Tongue (tissue), 3 donors: ENCODE measurements at places on chromosomes 16 and 17. TPM values are rescaled to one million over a fixed set of nuclear protein-coding genes. Genes with fewer than 3 reads are reported as not detected.

- DNase-seq = no peak
Observed at GRCh38 chr17:82235775-82236141, 6.9 kb downstream of the SLC16A3 start.

GRCh38 chr16:48047241-48047640 lies 108.6 kb downstream of the ABCC12 start:
- no peak for DNase-seq

GRCh38 chr17:57121308-57122042 lies 36.4 kb downstream of the AKAP1 start:
- peak; percentile 64 for DNase-seq

DNA sequence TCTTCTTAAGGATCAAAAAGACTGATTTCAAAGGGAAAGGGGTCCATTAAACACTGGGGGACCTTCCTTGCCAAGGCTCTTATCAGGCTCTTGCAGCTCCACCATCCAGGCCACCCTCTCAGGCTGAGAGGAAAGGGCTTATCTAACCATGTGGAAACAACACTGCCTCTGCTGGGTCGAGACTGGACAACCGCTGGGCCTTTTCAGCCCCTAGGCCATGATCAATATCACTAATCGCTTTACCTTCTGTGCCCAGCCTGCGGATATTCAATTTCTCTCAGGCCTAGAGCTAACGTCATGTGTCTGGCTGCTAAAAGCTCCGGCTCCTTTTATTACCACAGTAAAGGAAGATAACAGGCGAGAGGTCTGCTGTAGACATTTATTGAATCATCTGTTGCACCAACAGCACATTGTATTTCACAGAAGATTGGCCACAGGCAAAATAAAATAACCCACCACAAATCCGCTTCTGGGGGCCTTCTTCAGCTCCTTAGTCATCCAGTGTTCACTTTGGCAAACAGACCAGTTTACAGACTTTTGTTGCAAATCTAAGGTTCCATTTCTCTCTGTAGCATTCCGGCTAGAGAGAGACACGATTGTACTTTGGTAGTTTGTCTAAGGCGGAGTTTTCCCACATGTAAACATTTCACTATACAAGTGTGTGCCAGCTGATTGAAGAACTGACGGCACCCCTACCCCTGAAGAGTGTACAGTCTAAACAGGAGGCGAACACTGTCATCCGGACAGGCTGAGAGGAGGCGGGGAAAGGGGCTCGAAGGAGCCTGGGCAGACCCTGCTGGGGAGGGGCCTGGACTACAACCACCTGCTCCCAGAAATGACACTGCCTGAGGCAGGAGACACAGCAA lies 13.9 kb downstream of the CYB561 start:
- DNase-seq = peak; percentile 27

DNA sequence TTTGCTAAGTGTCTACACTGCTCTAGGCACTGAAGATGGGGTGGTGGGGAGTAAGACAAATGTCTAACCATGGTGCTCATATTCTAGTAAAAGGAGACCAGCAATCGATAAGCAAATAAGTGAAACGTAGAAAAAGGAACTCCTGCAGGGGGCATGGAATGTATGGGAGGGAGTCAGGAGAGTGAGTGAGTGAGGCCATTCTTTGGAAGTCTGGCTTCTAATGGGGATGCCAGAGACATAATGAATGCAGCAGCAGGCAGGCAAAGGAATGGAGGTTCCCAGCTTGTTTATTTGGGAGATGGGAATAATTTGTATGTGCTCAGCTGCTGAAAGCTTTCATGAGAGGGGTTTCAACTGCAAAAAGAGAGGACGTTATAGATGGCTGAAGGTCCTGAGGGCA lies 216.4 kb upstream of the DYNLRB2 start:
- no peak for DNase-seq

GRCh38 chr16:68190736-68191510 lies 45.0 kb downstream of the ESRP2 start:
- no peak for DNase-seq

DNA sequence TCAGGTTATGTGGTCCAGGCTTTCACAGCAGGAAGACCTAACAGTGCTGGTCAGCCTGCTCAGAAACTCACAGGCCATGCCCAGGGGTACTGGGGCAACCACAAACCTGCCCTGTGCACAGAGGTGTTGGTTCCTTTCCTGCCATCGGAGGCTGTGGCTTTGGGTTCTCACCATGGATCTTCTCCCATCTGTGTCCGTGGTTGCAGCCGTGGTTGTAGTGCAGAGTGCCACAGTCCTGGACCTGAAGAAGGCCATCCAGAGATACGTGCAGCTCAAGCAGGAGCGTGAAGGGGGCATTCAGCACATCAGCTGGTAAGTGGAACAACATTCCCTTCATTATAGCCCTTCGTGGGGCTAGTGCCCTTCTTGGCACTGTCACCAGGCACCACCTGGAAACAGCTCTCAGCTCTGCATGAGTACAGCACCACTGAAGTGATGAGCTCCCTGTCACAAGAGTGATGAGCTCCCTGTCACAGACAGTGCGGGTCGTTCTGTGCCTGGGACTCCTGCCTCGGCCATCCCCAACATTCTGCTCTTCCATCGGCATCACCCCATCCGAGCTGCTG lies 2.0 kb downstream of the SNRNP25 start:
- DNase-seq = no peak

DNA sequence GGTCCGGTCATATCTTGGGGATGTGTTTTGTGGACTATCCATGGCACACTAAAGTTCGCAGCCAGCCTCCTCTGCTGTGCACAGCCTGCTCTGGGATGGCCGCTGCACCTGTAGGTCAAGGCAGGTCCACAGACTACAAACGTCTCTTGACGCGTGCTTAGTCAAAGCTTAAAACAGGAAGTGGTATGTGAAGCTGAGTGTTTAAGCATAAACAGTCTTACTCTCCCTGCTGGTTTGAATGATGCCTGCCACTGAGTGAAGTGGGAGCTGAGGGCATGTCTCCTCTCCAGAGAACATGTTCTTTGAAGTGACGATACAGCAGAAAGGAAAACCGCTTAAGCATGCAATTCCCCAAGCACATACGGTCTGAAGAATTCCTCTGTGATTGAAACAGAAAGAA lies 365.6 kb downstream of the SLC39A11 start:
- DNase-seq = no peak

- DNase-seq = no peak
Observed at GRCh38 chr16:8084302-8084701, 506.0 kb downstream of the TMEM114 start.

GRCh38 chr17:57662041-57662440 lies 83.1 kb downstream of the CCDC182 start:
- DNase-seq = peak; percentile 78

DNA sequence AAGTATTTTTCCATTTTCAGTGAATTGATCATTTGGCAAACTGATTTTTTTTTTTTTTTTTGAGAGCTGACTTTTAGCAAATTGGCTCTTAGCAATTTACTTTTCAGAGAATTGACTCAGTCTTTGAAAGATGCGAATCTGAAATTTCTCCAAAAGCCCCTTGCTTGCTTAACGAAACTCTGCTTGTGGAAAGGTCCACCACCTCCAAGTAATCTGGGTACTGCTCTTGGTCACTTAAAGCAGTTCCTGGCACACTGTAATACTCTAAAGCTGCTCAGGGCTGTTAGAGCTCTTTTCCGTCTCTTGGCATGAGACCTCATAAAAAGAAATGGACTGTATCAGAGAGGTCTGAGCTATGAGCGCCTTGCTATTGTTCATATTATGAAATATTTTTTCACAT lies 2.9 kb downstream of the GSDMB start:
- no peak for DNase-seq

DNA sequence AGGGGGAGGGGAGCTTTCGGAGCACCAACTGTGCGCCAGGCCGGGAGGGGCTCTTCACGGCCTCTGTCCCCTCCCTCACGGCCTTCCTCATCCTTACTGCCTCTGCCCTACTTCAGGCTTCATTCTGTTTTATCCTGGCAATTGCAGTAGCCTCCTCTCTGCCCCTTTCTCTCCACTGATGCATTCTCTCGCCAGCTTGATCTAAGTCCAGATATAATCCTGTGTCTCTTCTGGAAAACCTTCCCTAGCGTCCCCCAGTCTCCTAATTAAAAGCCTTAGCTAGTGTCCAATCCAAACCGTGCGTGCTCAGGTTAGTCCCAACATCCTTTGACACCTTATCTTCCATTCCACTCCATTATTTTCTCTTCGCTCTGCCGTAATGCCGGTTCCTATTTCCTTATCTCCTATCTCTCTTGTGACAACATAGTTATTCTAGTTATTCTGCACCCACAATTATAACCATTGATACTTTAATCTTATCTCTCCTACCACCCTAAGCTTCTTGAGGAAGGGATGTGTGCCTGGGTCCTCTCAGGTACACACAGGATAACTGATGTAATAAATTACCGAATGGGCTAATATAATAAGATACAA lies 869 bp downstream of the ZNF48 start:
- DNase-seq = peak; percentile 35

- peak; percentile 98 for DNase-seq
Observed at GRCh38 chr17:15456972-15457722, 10.3 kb downstream of the CDRT4 start.

GRCh38 chr17:34424814-34425491 lies 61.9 kb upstream of the CCL1 start:
- no peak for DNase-seq

The NPIPA2 gene
- not detected for total RNA-seq

The CDH5 gene
- 67.7 TPM for total RNA-seq

The MIEF2 gene
- total RNA-seq = 26.6 TPM

The KCNAB3 gene
- 0.82 TPM for total RNA-seq

The KRTAP4-4 gene
- total RNA-seq = not detected

The NPIPA5 gene
- total RNA-seq = not detected

The CASKIN2 gene
- 22.4 TPM for total RNA-seq

The FNDC8 gene
- total RNA-seq = not detected

The KRT14 gene
- 738 TPM for total RNA-seq

The GH2 gene
- not detected for total RNA-seq

The PHOSPHO1 gene
- 7.9 TPM for total RNA-seq
